ENCODE measurements at places on chromosomes 2 and 18.

DNA sequence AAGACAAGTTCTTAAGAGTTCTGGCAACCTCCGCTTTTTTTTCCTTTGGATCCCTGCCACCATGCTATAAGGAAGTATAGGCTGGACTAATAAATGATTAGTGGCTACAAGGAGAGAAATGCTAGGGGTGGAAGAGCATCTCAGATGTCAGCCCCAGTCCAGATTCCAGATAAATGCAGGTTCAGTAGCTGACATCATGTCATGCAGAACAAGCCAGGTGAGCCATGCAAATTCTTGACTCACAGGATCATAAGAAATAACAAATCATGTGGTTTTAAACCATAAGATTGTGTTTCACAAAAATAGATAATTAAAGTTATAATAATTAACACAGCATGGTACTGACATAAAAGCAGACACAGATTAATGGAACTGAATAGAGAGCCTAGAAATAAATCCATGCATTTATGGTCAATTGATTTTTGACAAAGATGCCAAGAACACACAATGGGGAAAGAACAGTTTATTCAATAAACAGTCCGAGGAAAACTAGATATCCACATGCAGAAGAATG lies 152.9 kb upstream of the SESTD1 start:
- DNase-seq: no peak

DNA sequence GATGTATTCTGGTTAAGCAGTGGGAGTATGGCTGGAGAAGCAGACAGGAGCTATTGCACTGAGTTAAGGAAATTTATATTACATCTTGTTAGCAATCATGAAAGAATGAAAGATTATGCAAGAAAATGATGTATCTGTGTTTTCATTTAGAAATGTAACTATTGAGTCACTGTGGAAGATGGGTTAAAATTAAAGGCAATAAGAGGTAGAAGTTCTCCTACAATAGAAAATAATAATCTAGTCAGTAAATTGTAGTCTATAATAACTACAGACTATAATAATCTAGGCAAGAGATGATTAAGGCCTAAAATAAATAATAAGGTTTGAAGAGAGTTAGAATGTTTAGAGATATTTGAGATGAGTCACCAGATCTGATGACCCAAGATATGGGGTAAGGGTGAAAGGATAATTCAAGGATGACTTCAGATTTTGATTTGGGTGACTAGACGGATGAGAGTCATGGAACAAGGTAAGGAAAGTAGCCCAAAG lies 371.9 kb upstream of the KCNH7 start:
- DNase-seq: no peak

GRCh38 chr2:241788572-241788971 lies 11.9 kb downstream of the GAL3ST2 start:
- DNase-seq: peak; percentile 59

- no peak for DNase-seq
These were observed 23.5 kb upstream of the ARL5A start for GRCh38 chr2:151851761-151852160.

DNA sequence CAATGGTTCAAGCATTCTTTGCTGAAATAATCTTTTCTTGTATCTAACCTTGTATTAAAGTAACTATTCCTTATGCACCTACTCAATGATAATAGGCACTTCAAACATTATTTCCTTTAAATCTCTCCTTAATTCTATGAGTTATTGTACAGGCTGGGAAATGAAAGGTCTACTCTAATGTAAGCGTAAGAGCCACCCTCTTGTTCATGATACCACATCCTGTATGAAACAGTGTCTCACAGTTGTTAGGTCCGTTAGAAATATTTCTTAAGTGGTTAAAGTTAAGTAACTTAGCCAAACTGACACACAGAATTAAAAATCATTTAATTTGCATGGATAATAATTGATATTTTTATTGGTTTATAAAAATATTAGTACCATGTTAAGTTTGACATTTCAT lies 162.5 kb upstream of the RPRM start:
- DNase-seq: no peak

GRCh38 chr2:36478332-36478738 lies 119.6 kb downstream of the FEZ2 start:
- no peak for DNase-seq

DNA sequence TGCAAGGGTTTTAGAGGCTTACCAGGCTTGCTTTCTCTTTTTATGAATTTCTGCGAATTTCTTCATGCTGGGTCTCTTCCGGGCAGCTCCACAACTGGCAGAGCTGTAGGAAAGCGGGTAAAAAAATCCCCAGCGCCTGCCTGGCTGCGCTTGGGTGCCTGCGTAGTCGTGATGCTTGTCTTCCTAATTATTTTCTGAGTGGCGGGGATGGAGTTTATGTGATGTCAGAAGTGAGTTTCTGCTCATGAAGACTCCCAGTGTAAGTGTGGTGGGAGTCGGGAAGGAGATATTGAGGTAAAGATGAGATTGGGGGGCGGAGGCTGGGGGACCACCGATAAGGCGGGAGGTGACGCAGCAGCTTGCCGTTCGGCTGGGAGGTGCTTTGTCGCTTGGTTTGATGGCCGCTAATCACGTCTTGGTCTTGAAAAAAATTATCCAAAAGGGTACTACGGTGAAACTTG lies 229.8 kb downstream of the LDLRAD4 start:
- DNase-seq: no peak

DNA sequence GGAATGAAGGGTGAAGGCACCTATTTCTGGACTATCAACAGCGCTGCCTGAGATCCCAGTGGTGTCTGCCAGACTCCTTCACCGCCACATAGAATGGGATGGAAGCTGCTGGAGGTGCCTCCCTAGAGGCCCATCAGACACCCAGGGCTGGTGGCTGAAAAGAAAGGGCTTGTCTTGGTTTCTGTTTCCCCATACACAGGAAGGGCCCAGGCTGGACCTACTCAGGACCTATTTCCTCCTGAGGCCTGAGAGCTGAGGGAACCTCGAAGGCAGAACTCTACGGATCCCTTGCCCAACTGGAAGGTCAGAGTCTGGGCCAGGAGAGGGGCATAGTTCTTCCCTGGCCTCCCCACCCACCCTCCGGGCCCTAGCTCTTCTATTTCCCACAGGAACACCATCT lies 2.9 kb upstream of the CLEC4F start:
- no peak for DNase-seq

GRCh38 chr18:39732918-39733317 lies 2167.3 kb upstream of the CELF4 start:
- DNase-seq: no peak

GRCh38 chr2:119206201-119206600 lies 17.4 kb upstream of the STEAP3 start:
- DNase-seq: no peak

- DNase-seq: peak; percentile 79
These were observed 97.6 kb downstream of the NDUFA10 start for GRCh38 chr2:239927424-239927981.

- no peak for DNase-seq
These were observed 20.1 kb upstream of the NAB1 start for GRCh38 chr2:190628591-190629319.

DNA sequence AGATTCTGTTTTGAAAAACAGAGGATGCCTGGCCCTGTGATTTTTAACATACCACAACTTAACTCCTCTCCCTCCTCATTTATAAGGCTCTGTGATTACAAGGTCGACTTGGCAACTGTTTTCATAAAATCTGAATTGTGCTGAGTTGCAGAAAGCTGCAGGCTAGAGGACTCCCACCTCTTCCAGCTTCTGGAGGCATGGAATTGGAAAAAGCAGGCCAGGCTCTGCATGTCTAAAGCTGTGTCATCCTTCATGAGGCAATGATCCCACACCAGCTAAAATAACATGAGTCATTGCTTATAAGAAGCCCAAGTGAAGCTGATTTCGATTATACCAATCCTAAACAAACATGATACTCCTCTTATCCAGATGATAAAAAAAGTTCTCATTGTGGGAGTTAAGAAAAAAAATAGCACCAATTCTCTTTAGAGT lies 11.7 kb downstream of the ARHGAP28 start:
- DNase-seq: no peak

DNA sequence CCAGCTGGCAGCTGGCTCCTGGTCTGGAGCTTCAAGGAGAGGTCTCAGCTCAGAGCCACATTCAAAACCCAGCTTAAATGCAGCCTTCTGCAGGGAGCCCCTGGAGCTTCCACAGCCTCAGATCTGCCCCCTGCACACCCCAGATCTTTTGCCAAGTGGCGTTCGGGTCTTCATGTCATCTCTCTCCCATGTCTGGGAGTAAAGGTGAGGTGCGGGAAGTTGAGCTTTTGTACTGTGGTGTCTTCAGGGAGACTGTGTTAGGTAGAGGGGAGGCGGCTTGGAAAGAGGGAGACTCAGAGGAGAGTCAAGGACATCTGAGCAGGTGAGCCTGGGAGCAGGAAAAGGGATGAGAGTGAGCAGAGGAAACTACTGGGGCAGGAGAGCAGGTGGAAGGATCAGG lies 25.4 kb downstream of the MPHOSPH10 start:
- no peak for DNase-seq

GRCh38 chr2:226977775-226978190 lies 141.9 kb downstream of the RHBDD1 start:
- DNase-seq: no peak

- DNase-seq: no peak
These were observed 96.2 kb upstream of the RMP24 start for GRCh38 chr18:35876243-35876642.

DNA sequence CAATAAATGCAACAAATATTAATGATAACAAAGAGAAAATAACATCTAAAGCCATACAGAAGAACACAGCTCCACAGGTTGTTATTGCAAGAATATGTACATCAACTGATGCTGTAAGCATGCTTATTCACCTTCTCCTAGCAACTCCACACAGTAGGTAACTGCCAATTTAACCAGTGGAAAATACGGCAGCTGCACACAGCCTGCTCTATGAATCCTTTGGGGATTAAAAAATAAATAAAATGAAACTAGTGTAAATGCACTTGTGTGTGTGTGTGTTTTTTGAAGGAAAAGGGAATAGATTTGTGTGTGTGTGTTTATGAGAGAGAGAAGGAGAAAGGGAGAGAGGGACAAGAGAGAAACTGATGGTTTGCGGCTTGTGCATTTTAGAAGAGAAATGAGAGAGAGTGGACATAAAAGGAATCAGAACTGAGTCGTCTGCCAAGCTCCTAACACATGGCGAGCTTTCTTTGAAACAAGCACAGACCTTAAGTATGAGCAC lies 96.2 kb upstream of the PDE1A start:
- DNase-seq: no peak

GRCh38 chr2:233707940-233708644 lies 4.6 kb upstream of the UGT1A5 start:
- no peak for DNase-seq

DNA sequence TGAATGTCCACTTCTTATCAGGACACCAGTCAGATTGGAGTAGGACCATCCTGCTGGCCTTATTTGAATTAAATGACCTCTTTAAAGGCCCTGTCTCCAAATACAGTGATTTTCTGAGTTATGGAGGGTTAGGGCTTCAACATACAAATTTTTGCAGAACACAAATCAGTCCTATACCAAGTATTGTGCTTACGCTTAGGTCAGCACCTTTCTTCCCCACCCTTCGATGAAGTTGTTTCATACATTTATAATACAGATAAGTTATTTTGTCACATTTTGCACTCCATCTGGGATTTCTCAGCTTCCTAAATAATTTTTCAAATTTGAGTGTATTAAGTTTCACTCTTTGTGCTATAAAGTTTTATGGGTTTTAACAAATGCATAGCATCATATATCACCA lies 190.5 kb upstream of the EPAS1 start:
- DNase-seq: no peak

- DNase-seq: no peak
These were observed 20.2 kb downstream of the SANBR start for GRCh38 chr2:61085883-61086282.

- no peak for DNase-seq
These were observed 33.2 kb upstream of the VIT start for GRCh38 chr2:36663295-36663694.

GRCh38 chr2:95362486-95362885 lies 40.0 kb upstream of the FAHD2A start:
- no peak for DNase-seq

- no peak for DNase-seq
These were observed 136.8 kb upstream of the EPHA4 start for GRCh38 chr2:221708902-221709301.

GRCh38 chr2:154537843-154538450 lies 160.5 kb upstream of the KCNJ3 start:
- DNase-seq: no peak

DNA sequence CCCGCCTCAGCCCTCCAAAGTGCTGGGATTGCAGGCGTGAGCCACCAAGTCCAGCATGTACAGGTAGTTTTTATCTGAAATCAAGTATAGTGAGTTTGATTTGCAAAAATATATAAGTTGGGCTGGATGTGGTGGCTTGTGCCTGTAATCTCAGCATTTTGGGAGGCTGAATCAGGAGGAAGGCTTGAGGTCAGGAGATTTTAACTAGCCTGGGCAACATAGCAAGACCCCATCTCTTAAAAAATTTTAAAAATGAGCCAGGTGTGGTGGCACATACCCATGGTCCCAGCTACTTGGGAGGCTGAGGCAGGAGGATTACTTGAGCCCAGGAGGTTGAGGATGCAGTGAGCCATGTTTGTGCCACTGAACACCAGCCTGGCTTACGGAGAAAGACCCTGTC lies 5.6 kb upstream of the GALM start:
- DNase-seq: no peak

GRCh38 chr18:60693426-60693825 lies 320.9 kb upstream of the MC4R start:
- DNase-seq: no peak

- no peak for DNase-seq
These were observed 4.0 kb downstream of the PKP4 start for GRCh38 chr2:158460632-158461297.

- no peak for DNase-seq
These were observed 236.5 kb downstream of the BCL2 start for GRCh38 chr18:63083020-63083531.

GRCh38 chr2:202208526-202208925 lies 29.9 kb downstream of the SUMO1 start:
- no peak for DNase-seq

DNA sequence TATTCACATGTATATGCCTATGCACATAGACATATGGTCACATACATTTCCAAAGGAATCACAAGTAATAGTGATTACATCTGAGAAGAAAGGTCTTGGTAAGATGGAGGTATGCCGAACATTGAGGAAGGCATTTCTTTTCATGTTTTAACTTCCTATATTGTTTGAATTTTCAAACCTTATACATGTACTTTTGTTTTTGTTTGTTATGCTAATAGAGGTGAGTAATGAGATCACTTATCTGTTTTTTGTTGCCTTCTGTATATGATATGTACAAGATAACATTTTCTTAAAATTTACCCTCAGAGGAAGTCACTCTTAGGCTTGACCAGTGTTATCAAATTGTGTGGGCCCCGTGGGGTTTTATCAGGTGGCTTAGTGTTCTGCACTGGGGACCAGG lies 166.5 kb upstream of the OTX1 start:
- no peak for DNase-seq

DNA sequence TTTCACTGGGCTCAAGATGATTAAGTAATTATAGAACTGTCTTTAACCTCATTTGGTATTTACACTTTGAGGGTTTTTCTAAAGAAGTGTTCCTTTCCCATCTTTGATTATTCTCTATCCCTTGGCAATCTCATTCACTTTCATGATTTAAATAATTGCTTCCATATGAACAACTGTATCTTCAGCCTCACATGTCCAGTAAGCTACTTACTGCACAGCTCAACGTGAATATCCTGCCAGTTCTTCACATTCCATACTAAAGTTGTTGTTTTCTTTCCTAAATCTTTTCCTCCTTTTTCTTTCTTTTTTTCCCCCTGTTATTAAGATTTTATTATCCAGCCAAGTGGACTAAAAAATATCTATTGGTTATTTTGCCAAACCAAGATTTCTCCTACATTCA lies 37.7 kb downstream of the ZC3H15 start:
- DNase-seq: no peak

- no peak for DNase-seq
These were observed 256.5 kb downstream of the CDH20 start for GRCh38 chr18:61589724-61590065.

GRCh38 chr2:12534646-12535263 lies 182.0 kb upstream of the TRIB2 start:
- no peak for DNase-seq
